ENCODE measurements at places on chromosomes 5 and 9.

GRCh38 chr9:22170990-22171670, 162.0 kb upstream of the CDKN2B start:
- no peak for DNase-seq

GRCh38 chr5:69335341-69335935, 2.8 kb upstream of the CCDC125 start:
- no peak for DNase-seq

GRCh38 chr9:121201045-121201737, 478 bp downstream of the RAB14 start:
- peak; percentile 49 for DNase-seq

- no peak for DNase-seq
Observed at GRCh38 chr5:72846483-72846882, 30.0 kb downstream of the TNPO1 start.

- no peak for DNase-seq
Observed at GRCh38 chr5:149781612-149782011, 51.5 kb downstream of the PPARGC1B start.

GRCh38 chr9:115540091-115540490, 422.1 kb upstream of the TNC start:
- no peak for DNase-seq

- DNase-seq = no peak
Observed at GRCh38 chr9:105854783-105855724, 160.7 kb downstream of the TMEM38B start.

- DNase-seq = peak; percentile 46
Observed at GRCh38 chr5:108681079-108681921, 66.4 kb upstream of the FER start.

DNA sequence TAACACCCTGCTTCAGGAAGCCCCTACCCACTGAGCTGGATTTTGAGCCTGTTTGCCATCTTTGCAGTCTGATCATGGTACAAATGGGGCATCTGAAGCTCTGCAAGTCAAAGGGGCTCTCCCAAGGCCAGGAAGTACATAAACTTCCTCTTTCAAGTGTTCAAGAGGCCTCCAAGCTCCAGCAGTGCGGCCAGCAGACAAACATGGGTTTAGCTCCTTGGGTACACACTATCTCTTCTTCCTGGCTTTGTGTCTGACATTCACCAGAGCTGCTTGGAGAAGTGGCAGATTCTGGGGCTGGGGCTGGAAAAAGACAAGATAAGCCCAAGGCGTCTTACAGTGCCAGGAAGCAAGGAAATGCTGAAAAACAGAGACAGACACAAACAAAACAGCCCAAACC, 34.1 kb downstream of the LAMC3 start:
- DNase-seq = no peak

- no peak for DNase-seq
Observed at GRCh38 chr5:73374520-73375190, 73.9 kb downstream of the FOXD1 start.

GRCh38 chr5:111422245-111422644, 90.1 kb downstream of the STARD4 start:
- DNase-seq = no peak

DNA sequence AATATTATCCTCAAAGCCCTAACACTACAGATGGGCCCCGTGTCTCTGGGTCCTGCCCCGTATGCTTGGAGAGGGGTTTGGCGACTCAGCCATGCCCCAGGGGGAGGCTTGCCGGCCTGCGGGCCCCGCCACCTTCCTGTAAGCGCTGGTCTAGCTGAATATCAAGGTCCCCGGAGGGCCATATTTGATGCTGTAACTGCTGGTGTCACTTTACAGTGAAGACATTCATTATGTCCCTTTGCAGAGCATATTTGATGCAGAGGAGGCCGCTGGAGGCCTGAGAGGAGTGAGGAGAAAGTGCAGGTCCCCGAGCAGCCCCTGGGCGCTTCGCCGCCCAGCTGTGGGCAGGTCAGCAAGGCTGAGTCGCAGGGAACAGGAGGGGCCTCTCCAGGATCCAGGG, 16.8 kb downstream of the IRX4 start:
- DNase-seq = no peak

DNA sequence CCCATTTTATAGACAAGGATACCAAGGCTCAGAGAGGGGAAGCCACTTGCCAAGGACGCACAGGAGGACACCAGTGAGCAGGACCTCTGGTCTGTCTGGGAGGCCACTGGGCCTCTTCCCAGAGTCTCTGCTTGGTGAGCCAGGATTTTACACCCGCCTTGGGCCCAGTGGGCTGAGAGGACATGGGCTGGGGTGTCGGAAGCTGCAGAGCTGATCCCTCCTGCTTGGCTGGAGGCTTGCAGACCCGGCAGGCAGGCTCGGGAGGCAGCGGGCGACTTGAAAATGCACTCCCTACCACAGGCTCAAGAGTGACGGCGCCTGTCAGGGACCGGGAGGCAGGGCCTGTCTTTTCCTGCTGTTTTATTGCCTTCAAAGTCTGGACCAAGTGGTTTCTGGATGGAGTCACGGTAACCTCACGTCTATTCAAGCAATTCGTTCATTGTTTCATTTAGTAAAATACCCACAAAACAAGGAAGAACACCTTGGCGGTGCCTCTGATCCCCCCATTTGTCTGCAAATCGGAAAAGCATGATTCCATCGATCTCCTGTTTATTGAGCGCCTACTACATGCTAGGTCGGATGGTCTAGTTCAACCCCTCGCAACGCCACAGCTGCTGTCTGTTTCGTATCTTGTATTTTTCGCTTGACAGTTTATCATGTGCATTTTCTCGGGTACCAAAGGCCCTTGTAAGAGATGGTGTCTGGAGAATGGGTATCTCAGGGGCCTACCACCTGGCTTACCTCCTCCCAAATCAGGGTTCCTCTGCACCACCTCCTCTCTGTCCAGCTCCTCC, 108.1 kb upstream of the IER5L start:
- no peak for DNase-seq

DNA sequence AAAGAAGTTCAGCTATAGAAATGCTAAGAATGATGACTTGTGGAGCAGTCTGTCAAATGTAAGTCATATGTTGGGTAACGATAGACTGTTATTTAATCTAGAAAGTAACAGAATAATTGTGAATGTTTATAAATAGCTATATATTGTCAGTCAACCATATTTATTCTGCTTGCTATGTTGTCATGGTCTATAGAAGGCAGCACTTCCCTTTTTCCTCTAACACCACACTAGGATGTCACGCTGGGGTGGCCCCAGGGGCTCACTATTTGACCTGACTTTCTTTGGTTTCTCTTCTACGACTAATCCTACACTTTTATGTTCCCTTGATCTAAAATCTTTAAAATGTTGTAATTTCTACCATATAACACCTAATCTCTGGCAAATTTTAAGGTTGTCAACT, 20.5 kb downstream of the ERAP2 start:
- no peak for DNase-seq

GRCh38 chr9:96436063-96436455, 13.9 kb upstream of the HABP4 start:
- no peak for DNase-seq

GRCh38 chr5:34899066-34899465, 16.2 kb downstream of the RAD1 start:
- no peak for DNase-seq

DNA sequence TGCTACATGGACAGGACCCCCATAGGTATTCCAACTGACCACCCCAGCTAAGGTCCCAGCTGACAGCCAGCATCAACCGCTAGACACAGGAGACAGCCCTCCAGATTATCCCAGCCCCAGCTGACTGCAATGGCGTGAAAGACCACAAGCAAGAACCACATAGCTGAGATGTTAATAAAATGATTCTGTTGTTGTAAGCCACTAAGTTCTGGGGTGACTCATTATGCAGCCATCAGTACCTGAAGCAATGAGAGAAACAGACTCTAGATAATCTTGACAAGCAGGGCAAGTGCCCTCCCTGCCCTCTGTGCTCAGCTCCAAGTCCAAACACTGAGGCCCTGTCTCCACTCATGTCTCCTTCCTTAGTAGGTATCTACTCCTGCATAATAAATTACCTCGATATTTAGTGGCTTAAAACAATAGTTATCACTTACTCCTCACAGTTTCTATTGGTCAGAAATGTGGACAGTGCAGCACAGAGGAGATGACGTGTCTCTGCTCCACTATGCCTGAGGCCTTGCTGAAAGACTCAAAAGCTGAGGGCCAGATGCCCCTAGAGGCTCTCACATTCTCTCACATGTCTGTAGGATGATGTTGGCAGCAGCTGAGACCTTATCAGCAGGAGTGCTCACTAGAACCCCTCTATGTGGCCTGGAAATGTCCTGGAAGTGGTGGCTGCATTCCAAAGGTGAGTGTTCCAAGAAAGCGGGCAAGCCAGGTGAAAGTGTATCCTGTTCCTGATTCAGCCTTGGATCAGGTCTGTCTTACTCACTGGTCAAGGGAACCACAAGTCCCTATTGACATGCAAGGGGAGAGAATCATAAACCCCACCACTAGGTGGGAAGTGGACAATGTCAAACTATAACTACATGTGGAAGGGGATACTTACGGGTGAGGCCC, 2.5 kb downstream of the MGAT1 start:
- DNase-seq = no peak

DNA sequence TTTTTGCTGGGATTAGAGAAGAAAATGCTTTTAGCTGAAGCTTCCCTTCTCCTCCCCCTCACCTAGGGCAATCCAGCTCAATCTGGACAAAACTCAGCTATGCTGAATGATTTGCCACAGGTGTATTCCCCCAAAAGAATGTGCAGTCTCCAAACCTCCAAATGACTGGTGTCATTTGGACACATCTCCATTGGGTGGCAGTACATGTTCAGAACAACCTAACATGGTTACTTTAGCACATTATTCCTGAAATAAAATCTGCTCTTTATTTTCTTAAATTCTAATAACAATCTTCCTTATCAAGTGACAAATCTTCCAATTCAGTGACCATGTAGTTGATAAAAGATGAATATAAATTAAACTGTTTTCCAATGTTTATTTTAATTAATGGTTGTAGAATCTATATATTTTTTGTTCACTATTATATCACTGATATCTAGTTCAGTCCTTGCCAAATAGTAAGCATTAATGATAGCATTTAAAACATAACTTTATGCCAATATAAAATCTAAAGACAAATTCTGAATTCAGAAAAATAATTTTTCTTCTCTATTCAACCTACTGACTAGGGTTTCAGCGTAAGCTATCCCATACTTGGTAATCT, 61.3 kb upstream of the MOCS2 start:
- DNase-seq = peak; percentile 10

DNA sequence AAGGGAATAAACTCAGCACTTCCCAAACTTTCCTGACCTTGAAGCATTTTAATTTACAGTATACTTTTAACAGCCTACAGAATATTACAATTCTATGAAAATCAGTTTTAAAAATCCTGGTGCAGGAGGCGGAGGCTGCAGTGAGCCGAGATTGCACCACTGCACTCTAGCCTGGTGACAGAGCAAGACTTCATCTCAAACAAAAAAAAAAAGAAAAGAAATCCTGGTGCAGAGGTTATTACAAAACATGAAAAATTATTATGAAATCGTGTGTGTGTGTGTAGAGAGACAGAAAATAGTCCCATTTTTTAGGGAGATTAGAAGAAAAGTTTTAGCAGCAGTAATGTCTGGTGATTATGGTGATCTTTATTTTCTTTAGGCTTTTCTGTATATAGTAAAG, 26.9 kb downstream of the GOLPH3 start:
- DNase-seq = no peak

DNA sequence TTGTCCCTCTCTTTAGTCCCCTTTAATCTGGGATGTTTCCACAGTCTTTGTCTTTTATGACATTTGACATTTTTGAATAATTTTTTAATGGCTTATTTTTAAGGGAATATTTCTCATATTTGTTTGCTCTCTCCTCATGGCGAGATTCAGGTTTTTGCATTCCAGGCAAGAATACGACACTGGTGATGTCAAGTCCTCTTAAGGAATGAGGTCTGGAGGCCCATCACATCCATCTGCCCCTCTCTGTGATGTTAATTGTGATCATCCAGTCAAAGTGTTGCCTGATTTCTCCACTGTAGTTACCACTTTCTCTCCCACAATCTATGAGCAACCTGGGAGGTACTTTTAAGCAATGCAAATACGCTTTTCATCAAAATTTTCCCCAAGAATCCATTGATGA, 193.2 kb downstream of the MAST4 start:
- DNase-seq = no peak

GRCh38 chr5:132427281-132428146, 58.0 kb downstream of the SLC22A5 start:
- peak; percentile 76 for DNase-seq

DNA sequence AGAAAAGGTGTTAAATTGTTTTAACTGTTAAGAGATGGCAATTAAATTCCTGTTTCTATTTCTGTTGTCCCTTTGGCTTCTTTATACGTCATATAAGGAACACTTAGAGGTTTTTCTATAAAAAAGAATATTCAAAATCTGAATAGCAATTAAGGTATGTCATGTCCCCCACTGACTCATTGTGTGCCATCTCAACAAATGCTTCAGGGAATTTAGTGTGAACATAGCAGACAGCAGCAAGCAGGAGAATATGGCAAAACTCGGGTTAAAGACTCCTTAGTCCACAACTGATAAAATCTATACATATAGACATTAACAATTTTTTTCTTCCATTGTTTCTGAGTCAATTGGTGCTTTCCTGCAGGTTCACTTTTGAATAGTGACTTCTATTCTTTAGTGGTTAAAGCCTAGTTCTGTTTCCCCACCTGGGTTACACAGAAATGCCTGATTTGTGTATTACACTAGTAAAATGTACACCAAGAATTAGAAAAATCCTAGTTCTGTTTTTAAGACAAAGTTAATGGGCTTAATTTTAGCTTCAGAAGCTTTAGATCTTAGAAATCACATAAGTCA, 17.9 kb upstream of the RPS23 start:
- DNase-seq = no peak

All from CD4-positive, alpha-beta memory T cell (primary cell).